ENCODE measurements at places on chromosomes 2 and 18.

- no peak for DNase-seq
Measured at GRCh38 chr2:77567723-77568122, 45.5 kb upstream of the LRRTM4 start.

DNA sequence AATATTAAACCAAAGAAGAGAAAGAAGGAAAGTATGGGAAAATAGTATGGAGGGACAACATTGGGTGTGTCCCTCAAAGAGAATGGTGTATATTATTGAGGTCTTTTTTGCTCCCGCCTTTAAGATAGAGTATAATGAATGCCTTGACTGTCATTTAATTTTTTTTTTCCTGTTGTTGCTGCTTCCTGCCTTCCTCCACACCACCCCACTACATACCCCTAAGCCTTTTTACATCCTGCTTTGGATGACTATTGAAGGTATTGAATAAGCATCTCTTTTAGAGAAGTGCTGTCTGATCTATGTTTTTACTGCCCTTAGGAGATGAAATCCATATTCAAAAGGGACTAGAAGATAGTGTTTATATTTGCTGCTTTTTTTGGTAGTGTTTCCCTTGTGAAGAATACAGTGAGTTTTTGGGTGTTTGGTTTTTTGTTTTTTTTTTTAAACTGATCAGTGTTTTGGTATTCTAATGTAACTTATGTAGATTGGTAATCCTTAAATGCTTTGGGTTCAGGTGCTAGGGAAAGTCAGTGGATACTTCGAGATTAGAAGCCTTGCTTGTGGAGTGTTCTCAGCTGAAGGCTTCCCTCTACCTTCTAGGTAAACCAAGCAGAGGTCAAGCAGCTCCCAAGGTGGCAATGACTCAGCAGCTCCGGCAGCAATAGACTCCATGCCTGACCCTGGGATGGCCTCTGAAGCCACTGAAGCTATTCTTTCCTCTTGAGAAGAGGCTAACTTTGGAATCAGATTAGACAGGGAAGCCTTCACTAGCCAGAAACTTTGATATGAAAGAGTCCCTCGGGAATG is 5.0 kb downstream of the FZD7 start:
- no peak for DNase-seq

- no peak for DNase-seq
Measured at GRCh38 chr2:123073371-123073770, 951.7 kb upstream of the CNTNAP5 start.

DNA sequence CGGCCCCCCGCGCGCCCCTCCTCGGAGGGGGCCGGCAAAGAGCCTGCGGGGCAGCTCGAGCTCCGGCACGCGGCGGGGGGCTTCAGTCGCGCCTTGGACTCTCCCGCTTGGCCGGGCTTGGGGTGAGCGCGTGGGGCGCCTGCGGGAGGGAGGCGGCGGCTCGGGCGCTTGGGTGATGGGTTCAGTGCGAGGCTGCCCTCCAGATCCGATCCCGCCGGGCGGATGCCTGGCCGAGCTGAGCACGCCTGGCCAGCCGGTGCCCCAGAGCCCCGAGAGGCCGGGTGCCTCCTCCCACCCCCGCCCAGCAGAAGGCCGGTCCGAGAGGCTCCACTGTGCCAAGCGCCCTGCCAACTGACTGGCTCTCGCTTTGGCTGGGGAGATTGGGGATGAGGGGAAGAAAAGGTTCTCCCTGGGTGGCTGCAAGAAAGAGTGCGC is 273 bp upstream of the NXPH2 start:
- no peak for DNase-seq

GRCh38 chr2:9735335-9735734 is 104.5 kb upstream of the YWHAQ start:
- no peak for DNase-seq

GRCh38 chr2:60868589-60869273 is 12.6 kb upstream of the REL start:
- no peak for DNase-seq

All from stimulated activated CD4-positive, alpha-beta T cell treated with anti-CD3 and anti-CD28 coated beads, Interleukin-1b, Interleukin-23, amount 100 ng/mL, for 1 hour (primary cell).